ENCODE measurements at places on chromosomes 12 and 14.

- no peak for DNase-seq
Measured at GRCh38 chr12:53097207-53097563, 282 bp upstream of the IGFBP6 start.

DNA sequence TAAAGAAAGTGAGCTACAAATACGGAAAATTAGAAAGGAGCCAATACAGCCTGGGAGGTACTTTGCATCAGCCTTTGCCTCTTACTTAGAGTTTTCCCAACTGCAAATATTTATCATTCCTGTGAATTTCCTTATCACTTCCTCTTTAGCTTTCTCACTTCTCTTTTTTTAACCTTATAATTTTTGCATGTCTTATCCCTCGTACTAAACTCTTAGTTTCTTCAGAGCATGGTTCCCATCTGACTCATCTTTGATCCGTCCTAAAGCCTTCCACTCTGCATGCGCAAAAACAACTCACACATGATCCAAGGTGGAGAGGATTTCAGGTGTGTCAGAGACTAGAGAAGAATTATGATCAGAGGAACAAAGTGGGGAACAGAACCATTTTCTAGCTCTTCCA is 9.6 kb upstream of the SNAPC1 start:
- DNase-seq = no peak

- peak; percentile 72 for DNase-seq
Measured at GRCh38 chr12:111777345-111778045, 10.8 kb downstream of the ALDH2 start.

DNA sequence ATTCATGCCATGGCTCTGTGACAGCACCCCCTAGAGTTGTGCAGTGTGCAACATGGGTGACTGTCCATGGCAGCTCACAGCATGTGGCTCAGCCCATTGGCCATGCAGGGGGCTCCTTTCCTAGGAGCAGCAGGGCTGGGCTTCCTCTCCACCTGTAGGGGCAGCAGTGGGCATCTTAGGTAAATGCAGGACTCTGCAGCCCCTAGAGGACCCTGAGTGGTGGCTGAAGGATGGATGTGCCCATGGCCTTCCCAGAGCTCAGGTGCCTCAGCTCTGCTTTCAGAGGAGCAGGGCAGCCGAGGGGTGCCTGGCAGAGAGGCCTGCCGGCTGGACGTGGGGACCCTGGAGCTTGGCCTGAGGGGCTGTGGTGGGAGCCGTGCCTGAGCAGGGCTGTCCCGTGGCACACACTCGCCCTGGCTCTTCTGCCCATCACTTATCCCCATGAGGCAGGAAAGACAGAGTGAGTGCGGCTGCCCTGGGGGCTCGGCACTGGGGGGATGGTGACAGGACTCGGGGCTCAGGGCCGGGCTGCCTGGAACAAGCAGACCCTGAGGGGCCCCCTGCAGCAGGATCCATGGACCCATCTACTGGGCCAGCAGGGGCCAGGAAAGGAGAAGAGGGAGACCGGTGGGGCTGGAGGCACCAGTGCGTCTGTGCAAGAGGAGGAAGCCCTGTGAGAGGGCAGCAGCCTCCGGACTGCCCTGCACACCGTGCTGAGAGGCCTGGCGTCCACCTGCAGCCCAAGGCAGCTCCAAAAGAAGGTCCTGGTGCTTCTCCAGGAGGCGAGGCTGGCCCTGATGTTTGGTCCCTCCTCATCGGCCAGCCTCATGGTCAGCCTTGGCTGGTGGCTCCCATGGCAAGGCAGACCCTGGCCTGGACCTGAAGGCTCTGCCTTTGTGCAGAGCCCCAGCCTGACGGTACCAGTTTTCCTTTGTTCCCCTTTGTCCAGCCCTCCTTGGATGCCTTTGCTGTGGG is 7.6 kb downstream of the ADSS1 start:
- DNase-seq = no peak

- no peak for DNase-seq
Measured at GRCh38 chr14:59728304-59728703, 142.3 kb downstream of the RTN1 start.

DNA sequence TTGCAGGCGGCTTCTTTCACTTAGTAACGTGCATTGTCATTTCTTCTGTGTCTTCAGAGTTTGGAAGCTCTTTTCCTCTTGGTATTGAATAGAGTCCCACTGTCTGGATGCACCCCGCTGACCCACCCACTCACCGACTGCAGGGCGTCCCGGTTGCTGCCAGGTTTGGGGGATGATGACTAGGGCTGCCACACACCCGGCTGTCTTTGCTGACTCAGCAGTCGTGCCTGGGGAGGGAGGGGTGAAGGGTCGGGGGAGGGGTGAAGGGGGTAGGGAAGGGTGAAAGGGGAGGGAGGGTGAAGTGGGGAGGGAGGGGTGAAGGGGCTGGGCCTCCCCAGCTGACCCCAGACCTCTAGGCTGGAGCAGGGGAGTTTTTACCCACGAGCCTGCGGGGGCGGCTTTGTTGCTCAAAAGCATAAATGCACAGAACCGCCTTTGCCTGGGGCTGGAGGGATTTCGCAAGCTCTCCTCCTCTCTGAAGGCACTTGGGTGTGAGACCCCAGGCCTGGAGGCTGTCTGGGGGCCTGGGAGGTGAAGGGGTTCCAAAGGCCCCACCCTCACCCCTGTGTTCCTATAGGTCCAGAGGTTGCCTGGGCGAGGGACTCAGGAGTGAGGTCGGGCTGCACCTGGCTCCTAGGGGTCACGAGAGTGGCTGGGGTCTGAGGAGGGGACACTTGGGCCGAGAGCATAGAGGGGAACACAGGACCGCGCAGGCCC is 31.3 kb upstream of the ULK1 start:
- no peak for DNase-seq

GRCh38 chr12:39966721-39967120 is 139.2 kb downstream of the SLC2A13 start:
- no peak for DNase-seq

DNA sequence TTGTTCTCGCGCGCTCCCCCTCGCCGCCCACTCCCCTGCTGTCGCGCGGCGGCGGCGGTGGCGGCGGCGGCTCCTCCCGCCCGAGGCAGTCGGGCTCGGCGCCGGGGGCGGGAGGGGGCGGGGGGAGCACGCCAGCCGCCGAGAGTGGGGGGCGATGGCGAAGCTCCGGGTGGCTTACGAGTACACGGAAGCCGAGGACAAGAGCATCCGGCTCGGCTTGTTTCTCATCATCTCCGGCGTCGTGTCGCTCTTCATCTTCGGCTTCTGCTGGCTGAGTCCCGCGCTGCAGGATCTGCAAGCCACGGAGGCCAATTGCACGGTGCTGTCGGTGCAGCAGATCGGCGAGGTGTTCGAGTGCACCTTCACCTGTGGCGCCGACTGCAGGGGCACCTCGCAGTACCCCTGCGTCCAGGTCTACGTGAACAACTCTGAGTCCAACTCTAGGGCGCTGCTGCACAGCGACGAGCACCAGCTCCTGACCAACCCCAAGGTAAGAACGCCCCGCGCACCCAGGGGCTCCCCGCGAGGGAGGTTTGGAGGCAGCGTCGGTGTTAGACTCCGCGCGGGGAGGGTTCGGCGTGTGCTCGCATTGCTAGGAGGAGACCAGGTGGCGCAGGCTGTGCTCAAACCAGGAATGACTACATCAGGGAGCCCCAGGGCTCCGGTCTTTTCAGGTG is 629 bp downstream of the KCNMB4 start:
- peak; percentile 86 for DNase-seq

DNA sequence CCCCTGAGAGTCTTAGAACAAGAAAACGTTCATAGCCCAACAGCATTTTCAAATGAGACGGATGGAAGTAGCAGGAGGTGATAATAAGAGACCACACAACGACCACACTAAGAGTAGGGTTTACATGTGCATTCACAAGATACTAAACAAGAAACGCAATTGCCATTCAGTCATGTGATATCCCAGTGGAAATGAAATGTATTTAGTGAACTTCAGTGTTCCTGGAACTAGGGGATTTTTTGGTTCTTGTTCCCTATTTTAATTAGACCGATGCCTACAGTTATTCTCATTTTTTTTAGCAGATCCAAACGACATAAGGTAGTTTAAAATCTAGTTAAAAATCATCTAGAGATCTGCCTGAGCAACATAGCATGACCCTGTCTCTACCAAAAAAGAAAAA is 150.0 kb downstream of the GPR65 start:
- no peak for DNase-seq

- no peak for DNase-seq
Measured at GRCh38 chr12:24109381-24110039, 160.0 kb upstream of the SOX5 start.

- DNase-seq = peak; percentile 78
Measured at GRCh38 chr14:73741876-73742519, 27.8 kb upstream of the PNMA1 start.

DNA sequence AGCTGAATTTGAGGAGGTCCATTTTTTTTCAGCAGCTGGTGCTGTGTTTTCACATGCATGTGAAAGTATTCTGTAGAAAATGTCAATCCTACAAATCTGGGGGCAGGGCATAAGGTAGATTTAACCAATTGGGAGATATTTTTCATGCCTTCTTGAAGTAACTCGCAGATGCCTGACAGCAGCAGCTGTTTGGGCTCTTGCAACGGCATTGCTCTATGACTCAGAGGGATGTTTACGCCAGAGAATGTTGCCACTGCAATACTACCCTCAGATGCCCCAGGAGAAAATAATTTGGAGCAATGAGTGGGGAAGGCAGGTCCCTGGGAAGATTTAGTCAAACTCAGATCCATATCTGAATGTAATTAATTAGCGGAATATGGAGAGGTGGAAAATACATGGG is 42.5 kb upstream of the MYBPC1 start:
- DNase-seq = no peak

- no peak for DNase-seq
Measured at GRCh38 chr14:60738843-60739508, 4.4 kb downstream of the MNAT1 start.

DNA sequence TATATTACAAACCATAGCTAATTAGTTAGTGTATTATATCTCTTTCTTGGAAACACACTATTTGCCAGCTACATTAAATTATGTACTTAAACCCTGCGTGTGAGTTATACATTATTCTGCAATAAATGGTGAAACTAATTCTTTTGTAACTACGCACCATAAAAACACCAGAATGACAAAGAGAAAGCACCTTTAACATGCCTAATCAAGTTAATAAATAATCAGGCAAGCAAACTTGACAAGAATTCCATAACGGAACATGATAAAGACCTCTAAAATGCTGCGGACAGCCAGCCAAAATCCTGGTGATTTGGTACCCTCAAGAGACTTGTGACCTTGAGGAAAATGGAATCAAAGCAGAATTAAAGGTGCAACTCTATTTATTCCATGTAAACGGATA is 375.3 kb upstream of the KITLG start:
- no peak for DNase-seq

- DNase-seq = no peak
Measured at GRCh38 chr12:53674977-53675700, 744 bp downstream of the ATP5MC2 start.

DNA sequence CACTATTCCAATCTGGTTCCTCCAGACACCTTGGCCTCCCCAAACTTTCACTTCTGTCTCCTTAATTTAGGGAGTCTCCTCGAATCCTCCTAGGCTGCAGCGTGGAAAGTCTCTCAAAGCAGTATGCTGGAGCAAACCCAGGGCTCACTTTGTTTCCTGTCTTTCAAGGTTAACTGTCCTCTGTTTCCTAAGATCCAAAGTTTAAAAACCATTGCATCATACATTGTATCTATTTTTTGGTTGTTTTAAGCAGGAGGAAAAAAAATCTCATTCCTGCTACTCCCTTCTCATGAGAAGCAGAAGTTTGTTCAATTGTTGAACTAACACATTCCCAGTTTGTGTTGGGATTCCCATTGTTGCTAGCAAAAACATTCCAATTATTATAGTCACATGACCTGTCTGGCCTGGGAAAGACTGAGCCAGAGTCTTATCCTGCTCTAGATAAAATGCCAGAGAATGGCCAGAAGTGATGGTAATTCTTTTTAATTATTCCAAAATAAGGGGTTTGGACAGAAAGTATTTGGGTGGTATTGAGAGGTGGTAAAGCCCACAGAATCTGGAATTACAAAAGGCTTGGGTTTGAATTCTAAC is 67.3 kb downstream of the HSPB8 start:
- DNase-seq = no peak

DNA sequence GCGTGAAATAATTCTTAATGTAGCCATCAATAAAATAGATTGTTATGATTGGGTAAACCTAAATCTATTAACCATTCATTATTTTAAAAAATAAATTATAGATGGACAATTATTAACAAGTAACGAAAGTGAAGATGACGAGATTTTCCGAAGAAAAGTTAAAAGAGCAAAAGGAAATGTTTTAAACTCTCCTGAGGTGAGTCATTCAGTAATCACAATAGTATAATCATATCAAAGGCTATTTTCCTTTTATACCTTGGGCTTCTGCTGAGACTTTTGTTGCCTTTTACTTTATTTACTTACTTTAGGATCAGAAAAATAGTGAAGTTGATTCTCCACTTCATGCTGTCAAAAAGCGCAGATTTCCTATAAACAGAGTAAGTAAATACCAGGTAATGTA is 45.6 kb downstream of the FANCM start:
- DNase-seq = no peak

DNA sequence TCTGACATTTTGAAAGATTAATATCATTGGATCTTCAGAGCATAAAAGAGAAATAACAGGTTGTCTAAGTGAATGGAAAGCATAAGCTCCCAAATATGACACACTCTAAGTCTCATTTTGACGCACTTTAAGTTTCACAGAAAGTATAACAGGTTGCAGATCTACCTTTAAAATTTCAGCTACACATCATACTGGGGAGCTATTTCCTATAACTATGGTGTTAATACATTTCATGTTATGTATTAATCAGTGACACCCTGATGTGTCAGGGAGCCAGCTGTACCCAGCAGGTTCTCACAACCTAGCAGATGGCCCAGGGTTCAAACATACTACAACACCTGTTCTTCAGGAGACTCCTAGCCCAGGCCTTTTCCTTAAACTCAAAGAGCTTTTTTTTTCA is 31.1 kb upstream of the TMX1 start:
- DNase-seq = no peak

DNA sequence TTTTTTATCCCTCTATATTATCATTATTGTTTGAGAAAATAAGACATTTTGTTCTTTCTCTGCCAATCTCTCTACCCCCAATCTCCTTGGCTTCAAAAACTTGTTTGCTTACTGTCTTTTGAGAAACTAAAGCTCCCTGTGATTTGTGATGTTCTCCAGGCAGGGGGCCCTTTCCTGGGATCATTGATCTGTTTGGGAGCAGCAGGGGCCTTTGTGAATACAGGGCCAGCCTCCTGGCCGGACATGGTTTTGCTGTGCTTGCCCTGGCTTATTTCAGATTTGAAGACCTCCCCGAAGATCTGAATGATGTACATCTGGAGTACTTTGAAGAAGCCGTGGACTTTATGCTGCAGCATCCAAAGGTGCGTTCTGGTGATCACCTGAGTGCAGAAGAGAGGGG is 4.5 kb downstream of the ACOT6 start:
- no peak for DNase-seq

DNA sequence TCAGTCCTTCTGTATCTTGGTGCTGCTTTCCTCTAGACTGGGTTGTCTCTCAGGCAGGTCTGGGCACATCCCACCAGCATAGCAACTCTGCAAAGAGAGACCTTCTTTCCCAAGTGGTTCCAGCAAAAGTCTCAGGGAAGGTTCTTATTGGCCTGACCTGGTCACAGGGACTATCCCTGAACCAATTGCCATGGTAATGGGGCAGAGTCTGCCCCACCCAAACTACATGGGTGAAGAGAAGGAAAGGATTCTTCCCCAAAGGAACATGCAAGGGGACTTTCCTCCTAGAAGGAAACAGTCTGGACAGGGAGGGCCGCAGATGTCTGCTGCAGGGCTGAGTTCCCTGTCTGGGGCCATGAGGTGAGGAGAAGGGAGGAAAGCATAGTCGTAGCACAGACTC is 122.2 kb upstream of the NCOR2 start:
- DNase-seq = no peak
